NT2/D1 (cell line): ENCODE measurements at places on chromosomes 2 and 18.
A peak's percentile ranks its signal among the peaks of the same experiment; 100 is the strongest.

DNA sequence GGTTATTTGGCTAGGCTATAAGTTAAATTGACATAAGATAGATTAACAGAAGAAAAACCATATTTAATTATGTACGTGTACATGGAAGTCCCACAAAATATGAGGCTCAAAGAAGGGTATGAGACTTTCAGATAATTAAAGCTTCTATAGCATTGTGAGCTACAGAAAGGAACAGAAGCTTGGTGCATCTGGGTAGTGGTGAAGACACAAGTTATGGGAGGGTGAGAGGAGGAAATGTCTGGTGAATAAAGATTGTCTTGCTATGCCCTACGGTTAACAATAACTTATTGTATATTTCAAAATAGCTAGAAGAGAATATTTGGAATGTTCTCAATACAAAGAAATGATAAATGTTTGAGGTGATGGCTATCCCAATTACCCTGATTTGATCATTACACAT, 6.8 kb upstream of the FAM124B start:
- no peak for DNase-seq

DNA sequence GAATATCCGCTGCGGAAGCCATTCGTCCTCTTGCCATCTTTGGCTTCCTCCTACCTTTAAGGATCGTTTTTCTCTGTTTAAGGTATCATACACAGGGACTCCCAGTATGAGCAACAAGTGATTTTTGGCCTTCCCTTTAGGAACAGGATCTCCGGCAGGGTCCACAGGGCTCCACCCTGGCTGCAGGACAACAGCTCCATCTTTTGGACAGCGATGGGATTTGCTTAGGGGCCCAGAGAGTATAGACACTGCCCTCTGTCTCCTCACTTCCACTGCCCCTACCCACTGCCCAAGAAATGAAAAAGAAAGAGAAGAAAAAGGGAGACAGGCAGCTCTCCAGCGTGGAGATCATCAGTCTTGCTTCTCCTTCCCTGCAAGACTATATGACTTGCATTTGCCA, 224.5 kb downstream of the UXS1 start:
- peak; percentile 48 for DNase-seq

DNA sequence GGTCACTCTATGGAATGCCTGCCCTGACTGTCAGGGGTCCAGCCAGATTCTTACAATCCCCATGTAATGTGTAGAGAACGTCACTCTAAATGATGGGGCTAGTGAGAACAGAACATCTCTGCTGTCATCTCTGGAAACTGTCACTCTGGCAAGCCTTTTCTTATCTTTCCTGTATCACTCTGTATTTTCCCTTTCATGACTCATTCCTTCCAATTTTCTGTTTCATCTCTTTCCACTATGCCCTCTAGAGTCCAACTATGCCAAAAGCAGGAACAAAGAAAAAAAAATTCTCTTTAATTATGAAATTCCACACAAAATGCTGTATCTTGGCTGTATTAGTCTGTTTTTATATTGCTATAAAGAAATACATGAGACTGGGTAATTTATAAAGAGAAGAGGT, 608.8 kb downstream of the ADCYAP1 start:
- DNase-seq = no peak

- no peak for DNase-seq
Measured at GRCh38 chr2:159157361-159158209, 128.9 kb downstream of the WDSUB1 start.

DNA sequence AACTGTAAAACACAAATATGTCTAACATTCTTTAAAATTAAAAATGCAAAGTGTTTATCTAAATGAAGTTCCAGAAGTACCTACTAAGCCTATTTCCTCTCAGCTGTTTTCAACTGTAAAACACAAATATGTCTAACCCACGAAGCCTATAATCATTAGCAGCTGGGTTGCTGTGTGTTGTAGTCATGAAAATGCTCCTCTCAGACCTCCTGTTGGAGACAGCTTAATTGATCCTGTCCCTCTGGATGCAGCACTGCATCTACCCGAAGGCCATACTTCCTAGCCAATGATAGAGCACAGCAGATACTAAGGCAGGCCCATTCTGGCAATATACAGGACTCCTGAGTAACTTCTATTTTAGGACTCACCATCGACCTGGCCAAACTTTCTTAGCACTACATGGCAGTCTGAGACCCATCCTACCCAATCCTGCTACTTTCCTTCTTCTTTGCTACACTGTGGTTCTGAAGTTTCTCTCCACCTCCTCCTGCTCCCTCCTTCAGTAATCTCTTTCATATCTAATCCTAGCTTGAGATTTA, 92.5 kb upstream of the RBBP8 start:
- no peak for DNase-seq

GRCh38 chr2:204313256-204313655, 232.0 kb upstream of the PARD3B start:
- peak; percentile 27 for DNase-seq

- DNase-seq = no peak
Measured at GRCh38 chr2:196961889-196962288, 35.4 kb upstream of the PGAP1 start.

DNA sequence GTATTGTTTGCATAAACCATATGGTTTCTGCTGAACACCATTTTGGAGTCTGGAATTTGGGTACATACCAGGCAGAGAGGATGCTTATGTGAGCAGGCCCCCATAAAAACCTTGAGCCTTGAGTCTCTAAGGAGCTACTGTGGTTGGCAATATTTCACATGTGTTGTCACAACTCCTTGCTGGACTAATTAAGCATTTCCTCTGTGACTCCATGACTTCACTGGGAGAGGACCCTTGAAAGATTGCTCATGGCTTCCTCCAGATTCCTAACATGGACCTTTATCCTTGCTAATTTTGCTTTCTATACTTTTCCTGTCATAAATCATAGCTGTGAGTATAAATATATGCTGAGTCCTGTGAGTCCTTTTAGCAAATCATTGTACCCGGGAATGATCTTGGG, 7.6 kb upstream of the COQ10B start:
- no peak for DNase-seq

GRCh38 chr2:143422681-143423080, 293.5 kb downstream of the ARHGAP15 start:
- no peak for DNase-seq

- no peak for DNase-seq
Measured at GRCh38 chr2:60992985-60993392, 24.5 kb upstream of the PEX13 start.

DNA sequence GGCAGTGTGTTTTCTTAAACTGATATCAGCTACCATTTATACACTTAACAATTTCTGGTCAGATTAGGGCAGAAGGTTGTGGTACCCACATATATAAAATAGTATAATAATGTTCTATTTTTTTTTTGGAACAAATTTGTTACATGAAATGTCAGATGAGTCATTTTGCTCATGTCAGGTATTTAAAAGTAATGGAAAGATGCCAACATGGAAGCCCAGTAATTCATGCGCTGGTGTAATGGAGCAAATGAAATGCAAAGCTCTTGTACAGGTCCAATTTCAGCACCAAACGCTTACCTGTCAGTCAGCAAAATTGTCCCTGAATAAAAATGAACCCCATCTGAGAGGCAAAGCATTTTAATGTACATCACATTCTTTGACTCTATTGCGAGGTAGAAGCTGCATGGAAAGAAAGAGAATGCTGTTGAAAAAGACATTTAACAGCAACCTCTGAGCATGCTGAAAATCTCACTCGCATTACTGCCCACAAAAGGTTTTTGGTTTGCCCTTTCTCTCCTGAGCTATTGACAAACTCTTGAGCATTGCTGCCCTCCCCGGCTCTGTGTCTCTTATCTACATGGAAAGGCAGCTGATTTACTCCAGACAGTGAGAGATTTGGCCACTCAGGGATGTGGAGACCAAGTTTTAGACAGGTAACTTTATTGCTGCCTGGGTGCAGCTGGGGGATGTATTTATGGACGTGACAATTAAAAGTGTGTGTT, 217.5 kb downstream of the CAMKMT start:
- no peak for DNase-seq

- no peak for DNase-seq
Measured at GRCh38 chr2:5700551-5700950, 8.4 kb downstream of the SOX11 start.

DNA sequence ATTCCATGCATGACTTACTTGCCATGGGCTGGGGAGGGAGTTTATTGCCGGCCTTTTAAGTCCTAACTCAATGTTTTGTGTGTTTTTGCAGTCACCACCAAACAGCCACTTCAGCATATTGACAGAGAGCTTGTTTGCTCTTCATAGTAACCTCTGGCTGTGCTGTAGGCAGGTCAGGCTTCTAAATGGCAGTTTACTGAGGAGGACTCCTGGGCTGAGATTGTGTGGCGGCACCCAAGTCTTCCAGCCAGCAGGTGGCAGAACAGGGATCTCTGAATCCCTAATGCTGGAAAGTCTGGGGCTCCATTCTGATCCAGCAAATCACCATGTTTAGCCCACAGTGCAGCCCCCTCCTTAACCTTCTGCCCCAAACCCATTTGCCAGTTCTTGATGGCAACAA, 121.2 kb downstream of the CAPN13 start:
- DNase-seq = no peak

GRCh38 chr2:157894694-157895435, 18.7 kb upstream of the ACVR1 start:
- DNase-seq = no peak

GRCh38 chr2:183543731-183544130, 419.5 kb downstream of the NUP35 start:
- peak; percentile 11 for DNase-seq

GRCh38 chr2:97695744-97696143, 17.6 kb upstream of the ZAP70 start:
- DNase-seq = no peak

DNA sequence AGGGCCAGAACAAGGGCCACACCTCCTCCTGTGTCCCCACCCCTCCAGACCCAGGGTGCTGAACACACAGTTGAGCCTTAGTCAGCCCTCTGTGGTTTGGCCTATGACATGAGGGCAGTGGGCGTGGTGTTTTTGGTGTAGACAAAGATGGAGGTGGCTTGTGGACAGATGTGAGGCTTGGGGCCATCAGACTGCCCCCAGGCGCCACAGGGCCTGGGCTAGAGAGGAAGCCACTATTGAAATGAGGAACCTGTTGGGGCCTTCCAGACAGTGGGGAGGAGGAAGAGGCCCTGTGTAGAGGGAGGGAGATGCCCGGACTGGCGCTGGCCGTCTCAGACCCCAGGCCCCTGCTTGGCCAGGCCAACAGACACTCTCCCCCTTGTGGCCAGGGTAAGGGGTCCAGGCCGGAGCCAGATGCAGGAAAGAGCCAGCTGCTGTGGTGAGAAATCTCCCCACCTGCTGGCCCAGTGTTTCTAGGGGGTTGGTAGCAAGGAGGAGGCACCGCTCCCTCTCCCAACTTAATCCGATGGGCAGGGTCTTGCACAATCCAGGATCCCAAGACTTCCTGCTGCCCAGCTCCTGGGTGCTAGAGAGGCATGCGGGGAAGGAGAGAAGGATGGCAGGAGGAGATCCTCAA, 53.8 kb downstream of the SMAD7 start:
- DNase-seq = no peak

DNA sequence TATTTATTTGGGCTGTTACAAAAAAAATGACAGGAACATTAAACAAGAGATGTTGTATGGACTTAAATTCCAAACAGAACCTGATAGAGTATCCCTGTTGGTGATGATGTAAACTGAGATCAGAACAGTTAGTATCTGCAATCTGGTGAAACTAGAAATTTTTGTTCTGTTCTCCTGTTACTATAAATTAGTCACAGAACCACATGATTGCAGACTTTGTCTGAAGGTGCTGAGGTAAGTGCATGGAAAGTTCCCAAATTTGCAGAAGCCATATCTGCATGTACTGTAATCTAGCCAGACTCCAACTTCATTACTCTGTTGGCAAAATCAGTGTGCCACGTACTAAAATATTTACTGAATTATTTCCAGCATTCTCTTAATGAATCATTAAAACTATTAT, 516.3 kb upstream of the FSIP2 start:
- DNase-seq = no peak

DNA sequence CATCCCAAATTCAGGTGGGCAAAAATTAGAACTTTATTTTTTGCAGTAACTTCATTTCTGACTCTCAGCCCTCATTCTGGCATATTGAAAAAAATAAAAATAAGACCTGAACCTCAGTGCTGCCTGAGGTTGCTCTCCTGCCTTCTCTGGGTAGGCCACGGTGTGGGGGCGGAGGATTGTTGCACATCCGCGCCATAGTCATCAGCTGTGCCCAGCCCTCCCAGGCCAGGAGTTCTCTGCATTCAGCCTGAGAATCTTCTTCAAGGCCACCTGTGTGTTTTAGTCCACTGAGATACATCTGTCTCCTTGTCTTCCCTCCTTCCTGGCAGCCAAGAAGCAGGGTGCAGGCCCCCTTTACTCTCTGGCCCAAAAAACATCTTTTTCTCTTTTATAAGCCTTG, 94.7 kb downstream of the ARMC9 start:
- no peak for DNase-seq

- DNase-seq = no peak
Measured at GRCh38 chr2:101520246-101520645, 45.3 kb upstream of the RFX8 start.

GRCh38 chr2:238945433-238946150, 97.7 kb downstream of the TWIST2 start:
- DNase-seq = peak; percentile 32

DNA sequence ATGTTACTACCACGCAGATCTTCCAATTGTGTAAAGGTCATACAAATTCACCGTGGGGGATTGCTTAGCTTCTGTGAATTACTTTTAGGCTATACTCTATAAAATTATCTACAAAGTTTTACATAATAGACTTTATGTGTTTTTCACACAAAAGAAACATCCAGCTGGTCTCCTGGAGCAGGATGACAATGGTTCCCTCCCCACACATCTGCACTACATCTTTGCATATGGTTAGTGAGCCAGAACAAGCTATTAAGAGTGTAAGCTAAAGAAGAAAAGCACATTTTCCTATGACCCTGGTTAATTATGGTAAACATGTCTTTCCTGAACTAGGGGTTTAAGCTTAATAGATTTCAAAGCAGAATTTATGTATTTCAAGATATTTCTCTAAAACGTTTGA, 295.1 kb downstream of the ASXL3 start:
- DNase-seq = no peak

DNA sequence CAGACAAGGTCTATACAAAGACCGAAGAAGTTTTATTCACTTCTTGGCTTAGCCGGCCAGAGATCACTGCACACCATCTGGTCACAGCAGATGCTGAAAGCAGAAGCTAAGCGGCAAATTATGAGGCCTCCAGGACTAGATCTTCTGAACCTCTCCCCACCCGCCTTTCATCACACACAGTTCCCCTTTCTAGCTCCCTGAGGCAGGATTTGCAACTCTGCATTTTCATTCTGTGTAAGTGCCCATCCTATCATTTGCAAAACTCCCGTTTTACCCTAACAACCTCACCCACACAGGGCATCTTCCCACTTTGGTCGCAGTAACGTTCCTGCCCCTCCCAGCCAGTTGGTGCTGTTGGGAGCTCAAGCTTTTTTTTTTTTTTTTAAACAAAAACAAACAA, 3.1 kb upstream of the MOB1A start:
- no peak for DNase-seq

DNA sequence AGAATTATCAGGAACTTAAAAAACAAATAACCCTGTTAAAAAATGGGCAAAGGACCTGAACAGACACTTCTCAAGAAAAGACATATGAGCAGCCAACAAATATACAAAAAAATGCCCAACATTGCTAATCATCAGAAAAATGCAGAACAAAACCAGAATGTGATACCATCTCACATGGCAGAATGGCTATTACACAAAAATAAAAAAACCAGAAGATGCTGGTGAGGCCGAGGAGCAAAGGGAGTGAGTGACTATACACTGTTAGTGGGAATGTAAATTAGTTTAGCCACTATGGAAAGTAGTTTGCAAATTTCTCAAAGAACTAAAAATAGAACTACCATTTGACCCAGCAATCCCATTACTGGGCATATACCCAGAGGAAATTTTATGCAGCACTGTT, 95.8 kb upstream of the DSEL start:
- DNase-seq = no peak

- DNase-seq = no peak
Measured at GRCh38 chr18:40380686-40381439, 1574.2 kb upstream of the PIK3C3 start.
